ENCODE measurements at places on chromosomes 12 and 14. TPM values are rescaled to one million over a fixed set of nuclear protein-coding genes. Genes with fewer than 3 reads are reported as not detected.

GRCh38 chr14:58717211-58717610 is 79.4 kb downstream of the DACT1 start:
- H3K4me3 ChIP-seq: no peak overlapping the region
- no peaks in the 10 kb centered on the region for H3K27me3 ChIP-seq
- H3K27ac ChIP-seq: no peak overlapping the region
- no peaks in the 10 kb centered on the region for H3K4me1 ChIP-seq
- H3K36me3 ChIP-seq: no peaks in the 10 kb centered on the region

Gene C14orf132
- 38.2 TPM for total RNA-seq

Gene TPH2
- total RNA-seq: not detected

GRCh38 chr12:50043308-50043707 is 14.1 kb upstream of the ASIC1 start:
- H3K4me1 ChIP-seq: no peaks in the 10 kb centered on the region
- H3K36me3 ChIP-seq: no peaks in the 10 kb centered on the region
- H3K27ac ChIP-seq: no peak overlapping the region

- peak; percentile 94 for DNase-seq
- H3K27me3 ChIP-seq: no peaks in the 10 kb centered on the region
- H3K4me3 ChIP-seq: no peak overlapping the region
- no peaks in the 10 kb centered on the region for H3K36me3 ChIP-seq
- H3K27ac ChIP-seq: peak overlapping the region; percentile 77
- no peaks in the 10 kb centered on the region for H3K4me1 ChIP-seq
Measured at GRCh38 chr14:104681689-104682074, 7.7 kb upstream of the INF2 start.

- no peak for DNase-seq
- no peaks in the 10 kb centered on the region for H3K36me3 ChIP-seq
- H3K27ac ChIP-seq: no peak overlapping the region
Measured at GRCh38 chr12:91940322-91940721, 205.3 kb downstream of the BTG1 start.

DNA sequence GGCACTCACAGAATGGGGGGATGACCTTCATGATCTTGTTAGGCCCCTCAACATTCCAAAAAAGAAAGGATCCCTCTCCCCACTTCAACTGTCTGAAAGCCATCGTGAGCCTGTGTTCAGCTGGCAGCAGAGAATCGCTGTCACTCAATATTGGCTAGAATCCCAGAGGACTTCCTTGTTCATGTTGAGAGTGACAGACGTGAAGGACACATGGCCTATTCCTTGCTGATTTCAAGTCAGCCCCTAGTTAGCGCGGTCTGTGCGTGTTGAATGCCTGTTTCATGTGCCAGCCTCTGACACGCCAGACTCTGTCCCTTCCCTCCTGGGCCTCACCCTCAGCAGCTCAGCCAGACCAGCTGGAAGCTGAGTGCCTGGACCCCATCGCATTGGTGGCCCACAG is 43.1 kb downstream of the DNAH10 start:
- H3K36me3 ChIP-seq: no peaks in the 10 kb centered on the region
- no peak for DNase-seq
- H3K4me1 ChIP-seq: no peaks in the 10 kb centered on the region
- H3K27me3 ChIP-seq: no peaks in the 10 kb centered on the region

GRCh38 chr14:66288511-66288910 is 197.7 kb upstream of the CCDC196 start:
- no peaks in the 10 kb centered on the region for H3K27me3 ChIP-seq
- no peak overlapping the region for H3K4me3 ChIP-seq
- no peaks in the 10 kb centered on the region for H3K36me3 ChIP-seq
- H3K27ac ChIP-seq: no peak overlapping the region

GRCh38 chr14:69852531-69853321 is 26.5 kb upstream of the SMOC1 start:
- no peak overlapping the region for H3K27ac ChIP-seq
- no peak overlapping the region for H3K4me3 ChIP-seq
- no peaks in the 10 kb centered on the region for H3K4me1 ChIP-seq
- no peak for DNase-seq
- no peaks in the 10 kb centered on the region for H3K27me3 ChIP-seq

Gene INHBE
- total RNA-seq: not detected

Gene KRT83
- not detected for total RNA-seq

Data from aorta (tissue), 5 donors.